Activated naive CD4-positive, alpha-beta T cell treated with anti-CD3 and anti-CD28 coated beads, Interleukin-2, amount 50 U/mL, for 72 hours (primary cell): ENCODE measurements at places on chromosomes 3 and 15.

DNA sequence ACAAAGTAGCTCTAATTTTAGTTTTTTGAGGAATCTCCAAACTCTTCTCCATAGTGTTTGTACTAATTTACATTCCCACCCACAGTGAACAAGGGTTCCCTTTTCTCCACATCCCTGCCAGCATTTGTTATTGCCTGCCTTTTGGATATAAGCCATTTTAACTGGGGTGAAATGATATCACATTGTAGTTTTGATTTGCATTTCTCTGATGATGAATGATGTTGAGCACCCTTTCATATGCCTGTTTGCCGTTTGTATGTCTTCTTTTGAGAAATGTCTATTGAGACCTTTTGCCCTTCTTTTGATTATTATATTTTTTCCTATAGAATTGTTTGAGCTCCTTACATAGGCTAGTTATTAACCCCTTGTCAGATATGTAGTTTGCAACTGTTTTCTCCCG, 239.9 kb upstream of the TPM1 start:
- DNase-seq = no peak

GRCh38 chr3:12194669-12195161, 36.0 kb upstream of the TIMP4 start:
- DNase-seq = no peak

DNA sequence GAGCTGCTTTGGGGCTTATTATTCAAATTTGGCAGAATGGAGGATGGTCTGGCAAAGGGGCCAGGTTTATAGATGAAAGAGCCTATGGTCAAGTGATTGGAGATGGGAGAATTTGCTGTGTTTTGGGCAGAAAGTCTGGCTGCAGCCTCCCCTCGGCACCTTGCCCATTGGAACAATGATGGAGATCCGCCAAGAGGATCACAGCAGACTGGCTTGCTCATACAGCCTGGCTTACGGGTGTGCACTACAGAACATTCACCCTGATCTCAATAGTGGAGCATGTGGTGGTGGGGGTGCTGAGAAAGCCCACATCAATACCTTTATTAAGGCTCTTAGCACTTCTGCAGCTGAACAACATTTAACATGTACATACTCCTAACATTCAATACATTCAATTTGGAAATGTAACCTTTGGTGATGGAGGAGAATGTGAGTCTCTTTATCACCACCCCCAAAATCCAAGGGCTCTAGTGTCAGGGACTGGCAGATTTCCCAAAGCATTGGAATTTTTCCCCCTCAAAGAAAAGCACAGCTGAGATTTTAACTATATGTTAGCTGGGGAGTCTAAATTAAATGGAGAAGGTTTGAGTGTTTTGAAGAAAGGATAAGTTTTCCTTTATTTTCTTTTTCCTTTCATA, 118.4 kb upstream of the TMC3 start:
- no peak for DNase-seq

GRCh38 chr3:39291903-39292329, 12.1 kb upstream of the CX3CR1 start:
- DNase-seq = peak; percentile 77

DNA sequence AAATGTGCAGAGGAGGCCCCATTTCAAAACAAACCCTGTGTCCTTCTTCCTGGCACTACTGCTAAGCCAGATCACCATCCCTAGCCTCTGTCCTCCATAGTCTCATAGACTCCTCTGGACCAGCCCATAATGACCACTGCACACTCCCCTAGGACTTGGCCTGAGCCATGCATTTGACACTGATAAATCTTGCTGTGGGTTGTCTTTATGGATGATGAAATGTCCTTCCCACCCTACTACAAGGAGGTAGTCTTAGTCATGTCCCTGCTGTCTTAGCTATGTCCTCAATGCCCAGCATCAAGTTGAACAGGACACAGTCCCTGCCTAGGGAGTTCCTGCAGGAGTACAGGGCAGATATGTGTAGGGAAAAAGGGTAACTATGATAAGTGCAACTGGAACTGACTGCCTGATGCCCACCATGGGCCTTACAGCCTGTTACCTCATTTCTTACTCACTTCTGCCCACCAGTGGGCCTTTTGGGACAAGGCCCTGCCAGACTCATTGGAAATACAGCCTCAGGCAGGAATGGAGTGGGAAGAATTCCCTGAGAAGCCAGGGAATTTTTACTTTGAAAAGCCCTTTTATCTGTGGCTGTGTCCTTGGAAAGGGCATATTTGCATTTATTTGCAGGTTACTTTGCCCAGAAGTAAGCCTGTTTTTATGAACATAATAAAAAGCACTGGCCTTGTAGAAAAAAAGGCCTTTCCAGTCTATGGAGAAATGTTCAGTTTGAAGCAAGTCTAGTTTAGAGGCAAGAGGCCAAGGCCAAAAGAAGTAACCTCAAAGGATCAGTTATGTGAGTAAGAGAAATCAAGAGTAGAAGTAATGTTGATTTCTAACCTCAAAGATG, 199.6 kb upstream of the EIF1B start:
- DNase-seq = no peak

GRCh38 chr3:122190525-122190924, 7.1 kb downstream of the CASR start:
- no peak for DNase-seq

DNA sequence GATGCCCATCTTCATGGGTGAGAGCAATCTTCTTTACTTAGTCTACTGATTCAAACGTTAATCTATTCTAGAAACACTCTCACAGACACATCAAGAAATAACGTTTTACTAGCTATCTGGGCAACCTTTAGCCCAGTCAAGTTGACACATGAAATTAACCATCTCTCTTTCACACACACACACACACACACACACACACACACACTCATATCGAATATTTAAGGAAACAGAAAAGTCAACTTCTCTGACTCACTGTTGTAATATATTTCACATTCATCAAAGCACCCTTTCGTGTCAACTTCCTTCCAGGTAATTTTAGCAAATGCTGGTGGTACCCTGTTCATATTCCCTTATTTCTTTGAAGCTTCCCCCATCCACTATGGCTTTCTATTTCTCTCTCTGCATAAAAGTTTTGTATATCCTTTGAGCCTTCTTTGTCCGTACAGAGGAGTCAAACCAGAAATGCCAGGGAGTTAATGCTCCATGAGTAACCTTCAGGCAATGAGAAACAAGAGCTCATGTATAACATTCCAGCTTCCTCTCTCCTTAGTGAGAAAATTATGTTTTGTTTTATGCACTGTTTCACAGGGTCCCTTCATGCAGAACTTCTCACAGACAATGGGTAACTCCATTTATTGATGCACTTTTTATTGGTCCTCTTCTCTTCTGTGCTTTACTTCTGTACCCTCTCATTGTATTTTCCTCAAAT, 335.5 kb upstream of the CBLB start:
- DNase-seq = no peak
